Small intestine (tissue), 16 donors: ENCODE measurements at places on chromosomes 6 and 20.
A peak's percentile ranks its signal among the peaks of the same experiment; 100 is the strongest.

DNA sequence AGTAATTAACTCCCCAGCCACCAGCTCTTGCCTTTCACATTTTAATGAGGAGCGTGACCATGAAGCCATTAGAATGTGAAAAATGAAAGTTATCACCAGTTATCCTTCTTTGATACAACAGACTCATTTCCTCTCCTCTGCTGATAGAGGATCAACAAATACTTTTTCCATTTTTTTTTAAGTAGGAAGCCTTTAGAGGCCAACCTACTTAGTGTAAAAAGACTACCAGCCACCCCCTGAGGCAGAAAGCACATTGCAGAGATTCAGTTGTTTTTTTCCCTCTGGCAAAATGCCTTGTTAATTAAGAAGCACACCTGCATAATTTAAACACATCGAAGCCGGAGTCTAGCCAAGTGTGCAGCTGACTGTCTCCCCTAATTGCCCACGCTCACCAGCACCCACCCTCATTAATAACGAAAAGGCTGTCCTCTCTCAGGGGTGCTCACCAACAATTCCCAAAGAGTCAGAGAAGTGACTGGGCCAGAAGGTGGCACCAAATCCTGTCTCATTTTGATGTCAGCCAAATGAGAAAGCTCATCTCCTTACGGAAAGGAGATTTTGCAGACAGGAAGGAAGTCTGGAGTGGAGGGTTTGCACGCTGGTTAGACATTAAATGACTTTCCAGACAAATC, 60.9 kb upstream of the MC3R start:
- no peak for DNase-seq

GRCh38 chr20:36175016-36175415, 20.5 kb downstream of the EPB41L1 start:
- no peak for DNase-seq

- peak; percentile 44 for DNase-seq
Measured at GRCh38 chr20:63979557-63980316, at the start of gene SAMD10. Gene SAMD10 (minus strand): TSS chr20:63979642. CDS start chr20:63979467, 175 bp downstream.

DNA sequence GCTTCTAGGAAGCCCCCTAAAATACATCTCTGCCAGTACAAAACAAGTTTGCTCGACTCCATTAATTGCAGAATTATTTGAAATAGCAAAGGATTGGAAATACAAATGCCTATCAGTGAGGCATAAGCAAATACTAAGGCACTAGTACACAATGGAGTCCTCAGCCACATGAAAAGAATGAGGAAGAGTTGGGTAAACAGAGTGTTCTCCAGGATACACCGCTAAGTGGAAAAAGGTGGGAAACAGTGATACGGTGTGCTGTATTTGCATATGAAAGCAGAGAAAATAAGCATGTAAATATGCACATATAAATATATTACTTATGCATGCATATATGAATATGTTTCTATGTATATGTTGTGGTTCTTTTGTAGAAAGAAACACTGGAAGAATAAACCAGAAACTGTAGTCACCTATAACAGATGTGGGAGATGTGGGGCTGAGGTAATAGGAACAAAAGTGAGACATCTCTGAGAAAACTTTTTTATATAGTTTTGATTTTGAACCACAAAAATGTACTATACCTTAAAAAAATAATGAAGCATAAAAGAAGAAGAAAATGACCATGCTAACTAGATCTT, 143.4 kb upstream of the MYLIP start:
- no peak for DNase-seq

DNA sequence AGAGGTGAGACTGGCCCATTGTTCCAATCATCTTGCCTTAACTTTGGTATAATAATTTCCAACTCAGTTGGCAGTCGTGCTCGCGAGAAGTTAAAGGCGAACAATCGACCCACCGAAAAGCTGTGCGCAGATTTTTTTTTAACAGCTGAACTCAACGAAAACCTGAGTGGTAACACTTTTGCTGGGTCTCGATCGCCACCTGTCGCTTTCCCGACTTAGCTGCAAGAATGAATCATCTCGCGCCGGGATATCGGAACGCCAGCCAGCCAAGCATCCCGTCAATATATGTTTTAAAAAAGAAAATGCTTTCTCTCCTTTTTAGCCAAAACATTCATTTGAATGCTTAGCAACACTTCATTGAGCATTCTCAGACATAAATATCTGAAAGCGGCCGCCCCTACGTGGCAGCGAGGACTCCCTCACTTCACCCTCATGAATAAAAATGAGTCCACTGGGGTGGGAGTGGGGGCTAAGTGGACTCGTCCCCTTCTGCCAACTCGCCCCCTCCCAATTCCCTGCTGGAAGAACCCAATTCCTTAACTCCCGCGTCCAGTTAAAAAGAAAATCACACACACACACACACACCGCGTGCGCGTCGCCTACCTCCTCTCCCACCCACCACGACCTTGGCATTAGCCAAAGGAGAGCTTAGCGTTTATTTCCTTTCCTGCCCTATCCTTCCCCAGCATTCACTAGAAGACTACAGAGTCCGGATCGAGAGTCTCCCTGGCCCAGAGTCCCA, 1.5 kb downstream of the COL12A1 start:
- peak; percentile 76 for DNase-seq

GRCh38 chr20:22403632-22404361, 180.6 kb downstream of the FOXA2 start:
- DNase-seq: peak; percentile 40

DNA sequence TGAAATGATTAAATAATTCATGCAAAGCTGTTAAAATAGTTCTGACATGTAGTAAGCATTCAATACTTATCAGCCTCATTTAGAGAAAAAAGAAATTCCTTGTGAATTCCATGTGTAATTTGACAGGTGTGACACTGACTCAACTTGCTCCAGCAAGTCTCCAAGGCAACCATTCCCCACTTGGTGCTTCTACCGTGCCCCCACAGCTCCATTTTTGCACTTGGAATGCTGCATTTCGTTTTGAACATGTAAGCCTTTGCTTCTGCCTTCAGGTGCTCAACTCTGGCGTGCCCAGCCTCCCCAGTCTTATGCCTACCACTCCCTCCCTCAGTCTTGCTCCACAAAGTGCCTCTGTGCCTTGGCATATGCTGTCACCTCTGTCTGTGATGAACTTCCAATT, 760.6 kb upstream of the CHD6 start:
- no peak for DNase-seq

DNA sequence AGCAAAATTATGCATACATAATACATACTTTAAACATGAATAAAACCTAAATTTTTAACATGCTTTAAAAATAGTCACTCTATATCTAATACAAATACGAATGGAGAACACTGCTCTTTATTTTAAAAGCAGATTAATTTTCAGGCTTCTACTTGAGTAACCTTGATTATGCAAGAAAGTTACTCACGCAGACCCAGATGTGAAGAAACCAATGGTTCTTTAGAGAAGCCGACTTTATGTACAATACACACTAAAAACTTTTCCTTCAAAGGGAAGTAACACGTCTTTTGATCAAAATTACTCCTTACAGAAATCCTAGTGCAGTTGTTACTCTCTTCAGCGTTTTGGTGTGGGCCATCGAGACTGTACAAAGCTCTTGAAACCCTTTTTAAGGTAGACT, 136.9 kb upstream of the SLC22A16 start:
- DNase-seq: no peak

- no peak for DNase-seq
Measured at GRCh38 chr20:59335377-59335776, 35.0 kb downstream of the EDN3 start.

DNA sequence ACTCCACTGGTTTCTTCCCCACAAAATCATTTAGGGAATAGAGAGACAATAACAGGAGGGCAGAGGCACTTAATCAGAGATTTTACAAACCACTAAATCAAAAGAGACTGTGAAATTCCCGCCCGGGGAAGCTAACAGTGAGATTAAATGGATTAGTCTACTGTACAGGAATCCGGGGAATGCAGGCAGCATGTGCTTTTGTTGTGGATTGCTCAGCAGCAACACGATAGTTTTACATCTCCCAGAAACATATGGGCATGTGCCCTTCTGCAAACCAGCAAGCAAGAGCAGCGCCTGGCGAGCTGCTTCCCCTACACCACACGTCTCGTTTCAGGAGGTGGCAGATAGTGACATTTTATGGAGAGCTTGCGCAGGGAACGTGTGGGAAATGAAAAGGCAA, 382.3 kb downstream of the CD83 start:
- no peak for DNase-seq

DNA sequence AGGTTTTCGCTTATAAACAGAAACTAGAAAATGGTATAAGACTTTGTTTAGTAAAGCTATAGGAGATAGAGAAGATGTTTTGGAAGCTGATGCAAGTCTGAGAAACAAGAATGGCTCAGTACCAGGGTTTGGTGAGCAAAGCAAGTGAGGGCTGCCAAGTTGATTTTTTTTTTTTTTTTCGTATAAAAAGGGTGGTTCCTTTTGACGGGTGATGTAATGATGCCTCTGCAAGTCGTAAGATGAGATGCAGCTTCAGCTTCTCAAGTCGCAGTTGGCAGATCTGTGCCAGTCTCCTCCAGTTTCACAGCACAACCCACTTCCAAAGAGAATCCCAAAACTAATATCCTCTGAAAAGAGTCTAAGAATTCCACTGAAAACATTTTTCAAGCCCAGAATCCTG, 252.8 kb upstream of the CDH4 start:
- DNase-seq: no peak

DNA sequence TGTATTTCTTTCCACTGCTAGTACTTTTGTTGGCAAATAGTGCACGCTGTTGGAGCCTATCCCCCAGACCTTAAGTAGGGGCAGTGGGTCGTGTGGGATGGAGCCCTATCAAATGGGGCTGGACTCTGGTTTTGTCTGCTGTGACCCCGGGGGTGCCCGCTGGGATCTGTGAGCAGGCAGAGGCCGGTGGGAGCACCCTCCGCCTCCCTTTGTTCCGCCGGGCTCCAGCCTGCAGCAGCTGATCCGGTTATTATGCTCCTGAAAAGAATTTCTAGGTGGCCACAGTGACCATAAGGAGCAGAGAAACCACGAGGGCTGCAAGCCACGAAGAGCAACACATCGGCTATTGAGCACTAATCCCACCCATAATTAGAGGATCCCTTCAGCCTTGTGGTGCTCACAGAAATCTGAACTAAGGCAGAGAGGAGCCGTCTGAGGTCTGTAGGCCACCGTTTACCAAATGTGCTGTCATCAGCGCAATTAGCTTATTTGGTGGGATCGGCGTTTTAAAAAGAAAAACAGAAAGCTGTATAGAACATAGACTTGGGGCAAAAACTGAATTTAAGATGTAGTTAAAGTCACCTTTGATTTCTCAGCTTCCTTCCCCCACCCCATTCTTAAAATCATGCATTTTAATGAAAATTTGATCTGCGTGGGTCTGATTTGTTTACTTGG, 598.3 kb upstream of the JAG1 start:
- DNase-seq: no peak

GRCh38 chr20:59016795-59017492, 2.3 kb upstream of the TUBB1 start:
- DNase-seq: no peak

DNA sequence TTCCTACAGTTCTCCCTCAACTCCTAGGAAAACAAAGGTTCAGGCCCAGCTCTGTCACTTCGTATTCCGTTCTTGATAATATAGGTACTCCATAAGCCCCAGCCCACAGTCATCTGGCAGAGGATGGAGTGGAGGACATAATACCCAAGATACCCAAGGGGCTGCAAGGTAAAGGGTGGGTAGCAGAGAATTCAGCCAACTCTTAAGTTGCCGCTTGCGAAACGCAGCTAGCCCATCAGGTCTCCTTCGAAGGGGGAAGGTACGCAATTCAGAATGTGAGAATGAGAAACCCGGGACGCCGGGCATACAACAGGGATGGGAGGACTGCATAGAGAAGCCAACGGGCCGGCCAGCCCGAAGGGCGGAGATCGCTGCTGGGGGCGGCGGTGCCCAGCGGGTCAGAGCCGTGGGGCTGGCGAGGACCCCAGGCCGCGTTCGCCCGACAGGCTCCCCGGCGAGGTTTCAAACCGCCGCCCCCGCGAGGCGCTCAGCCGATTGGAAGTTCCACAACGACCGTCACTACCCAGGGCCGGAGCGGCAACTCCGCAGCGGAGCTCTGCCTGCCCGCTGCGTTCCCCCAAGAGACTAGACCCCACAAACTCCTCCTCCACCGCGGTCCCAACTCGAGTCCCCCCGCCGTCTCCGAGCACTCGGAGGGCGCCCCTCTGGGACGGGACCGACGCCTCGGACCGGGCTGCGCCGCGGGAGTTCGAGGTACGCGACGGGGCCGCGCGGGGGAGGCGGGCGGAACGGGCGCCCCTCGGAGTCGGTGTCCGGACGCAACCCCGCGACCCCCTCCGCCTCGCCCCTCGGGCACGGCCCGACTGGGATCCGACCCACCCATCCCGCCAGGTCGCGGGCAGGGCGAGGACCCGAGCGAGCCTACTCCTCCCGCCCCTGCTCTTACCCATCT, 911 bp downstream of the CDK19 start:
- peak; percentile 48 for DNase-seq

DNA sequence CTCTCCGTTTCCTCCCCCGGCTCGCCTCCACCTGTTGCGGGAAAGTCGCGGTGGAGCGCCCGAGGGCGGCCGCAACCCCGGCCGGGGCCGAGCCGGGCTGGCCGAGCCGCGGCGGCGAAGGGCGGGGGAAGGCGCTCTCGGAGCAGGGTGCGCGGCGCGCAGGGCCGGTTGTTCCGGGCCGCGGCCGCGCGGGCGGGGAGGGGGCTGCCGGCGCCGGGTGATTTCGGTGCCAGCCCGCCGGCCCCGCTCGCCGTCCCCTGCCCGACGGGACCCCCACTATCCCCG, 235 bp downstream of the MAP7 start:
- DNase-seq: no peak

- no peak for DNase-seq
Measured at GRCh38 chr6:70390067-70390466, 23.2 kb upstream of the FAM135A start.

- DNase-seq: no peak
Measured at GRCh38 chr20:38697306-38697705, 27.0 kb upstream of the SLC32A1 start.

DNA sequence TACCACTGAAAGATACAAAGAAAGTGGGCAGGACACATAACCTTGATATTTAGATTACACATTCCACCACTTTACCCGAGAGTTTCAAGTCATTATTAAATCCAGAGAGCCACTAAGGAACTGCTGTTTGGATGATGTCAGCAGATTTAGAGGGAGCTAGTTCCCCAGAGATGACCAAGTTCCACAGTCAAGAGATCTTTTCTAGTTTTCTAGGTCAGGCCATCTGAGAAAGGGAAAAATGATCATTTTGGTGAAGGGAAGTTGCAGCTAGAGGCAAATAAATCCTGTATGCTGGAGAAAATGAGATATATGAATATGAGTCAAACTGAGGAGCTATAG, 147.8 kb downstream of the HS3ST5 start:
- DNase-seq: no peak

- DNase-seq: no peak
Measured at GRCh38 chr6:137407816-137408215, 86.4 kb downstream of the OLIG3 start.

DNA sequence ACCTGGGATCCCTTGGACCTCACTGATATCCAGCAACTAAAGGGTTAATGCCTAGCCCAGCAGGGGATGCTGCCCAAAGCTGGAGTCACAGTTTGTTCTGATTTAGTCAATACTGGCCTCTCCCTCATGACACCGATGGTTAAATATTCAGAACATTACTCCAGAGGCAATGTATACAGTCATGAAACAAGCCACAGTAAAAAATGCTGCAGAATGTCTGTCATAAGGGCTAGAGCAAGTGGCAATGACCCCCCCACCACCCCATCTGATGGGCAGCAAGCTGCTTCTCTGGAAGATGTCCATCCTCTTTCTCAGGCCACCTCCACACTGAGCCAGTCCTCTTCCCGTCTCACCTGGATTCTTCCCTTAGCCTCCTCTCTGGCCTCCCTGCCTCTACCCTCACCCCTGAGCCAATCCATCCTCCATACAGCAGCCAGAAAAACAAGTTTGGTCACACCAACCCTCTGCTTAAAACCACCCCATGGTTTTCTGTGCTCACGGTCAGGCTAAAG, 99.0 kb upstream of the KCNG1 start:
- DNase-seq: no peak

GRCh38 chr6:129203190-129203900, 320.4 kb downstream of the LAMA2 start:
- no peak for DNase-seq
